ENCODE measurements at places on chromosomes 4 and X. TPM values are rescaled to one million over a fixed set of nuclear protein-coding genes. Genes with fewer than 3 reads are reported as not detected.

DNA sequence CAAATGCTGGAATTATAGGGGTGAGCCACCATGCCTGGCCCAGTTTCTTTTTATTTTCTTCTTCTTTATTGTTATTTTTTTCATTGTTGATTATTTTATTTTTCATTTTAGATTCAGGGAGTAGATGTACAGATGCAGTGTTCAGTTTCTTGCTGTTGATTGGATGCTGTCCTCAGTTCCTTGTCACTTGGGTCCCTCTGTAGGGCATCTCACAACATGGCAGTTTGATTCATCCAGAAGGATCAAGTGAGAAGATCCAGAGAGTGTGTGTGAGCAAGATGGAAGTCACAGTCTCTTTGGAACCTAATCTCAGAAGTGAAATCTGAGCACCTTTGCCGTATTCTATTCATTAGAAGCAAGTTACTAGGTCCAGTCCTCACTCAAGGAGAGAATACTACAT, 20.9 kb downstream of the HMGB3 start:
- H3K4me3 ChIP-seq = no peak overlapping the region
- H3K36me3 ChIP-seq = no peaks in the 10 kb centered on the region
- no peak for DNase-seq
- no peak overlapping the region for H3K27ac ChIP-seq
- H3K27me3 ChIP-seq = no peaks in the 10 kb centered on the region
- no peaks in the 10 kb centered on the region for H3K4me1 ChIP-seq

DNA sequence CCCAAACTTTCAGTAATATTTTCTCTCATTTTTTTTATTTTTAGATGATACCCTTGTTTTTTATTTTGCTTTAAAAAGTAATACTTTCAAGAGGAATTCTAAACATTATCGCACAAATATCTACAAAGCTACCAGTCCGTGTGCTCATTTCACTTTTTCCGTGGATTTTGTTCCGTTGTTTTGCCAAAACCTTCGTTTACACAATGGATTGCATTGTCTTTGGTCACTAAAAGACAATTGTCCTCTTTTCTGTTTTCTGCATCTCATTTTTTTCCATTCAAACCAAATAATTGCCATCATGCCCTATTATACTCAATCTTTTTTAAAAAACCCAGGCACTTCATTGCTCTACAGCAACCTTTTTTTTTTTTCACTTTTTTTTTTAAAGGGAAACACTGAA, 214.9 kb downstream of the CXXC4 start:
- no peaks in the 10 kb centered on the region for H3K4me1 ChIP-seq
- H3K36me3 ChIP-seq = no peaks in the 10 kb centered on the region
- H3K27ac ChIP-seq = no peak overlapping the region
- DNase-seq = no peak

DNA sequence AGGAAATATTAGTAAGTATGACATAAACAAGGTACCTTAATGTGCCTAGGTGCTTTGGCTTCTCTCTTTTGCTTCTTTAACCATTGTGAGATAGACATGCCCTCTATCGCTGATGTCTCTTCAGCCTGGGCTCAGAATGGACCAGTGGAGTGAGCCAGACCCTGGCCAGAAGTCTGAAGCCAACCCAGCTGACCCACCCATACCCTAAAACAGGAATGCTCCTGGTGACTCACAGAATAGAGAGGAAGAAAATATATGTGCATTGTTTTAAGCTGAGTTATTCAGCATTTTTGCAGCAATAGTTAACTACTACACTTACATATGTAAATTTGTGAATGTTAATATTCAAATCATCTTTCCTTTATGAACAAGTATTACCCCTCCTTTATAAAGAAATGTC, 167.5 kb upstream of the PCDH10 start:
- no peak overlapping the region for H3K4me3 ChIP-seq
- no peaks in the 10 kb centered on the region for H3K4me1 ChIP-seq
- DNase-seq = no peak
- no peaks in the 10 kb centered on the region for H3K36me3 ChIP-seq

DNA sequence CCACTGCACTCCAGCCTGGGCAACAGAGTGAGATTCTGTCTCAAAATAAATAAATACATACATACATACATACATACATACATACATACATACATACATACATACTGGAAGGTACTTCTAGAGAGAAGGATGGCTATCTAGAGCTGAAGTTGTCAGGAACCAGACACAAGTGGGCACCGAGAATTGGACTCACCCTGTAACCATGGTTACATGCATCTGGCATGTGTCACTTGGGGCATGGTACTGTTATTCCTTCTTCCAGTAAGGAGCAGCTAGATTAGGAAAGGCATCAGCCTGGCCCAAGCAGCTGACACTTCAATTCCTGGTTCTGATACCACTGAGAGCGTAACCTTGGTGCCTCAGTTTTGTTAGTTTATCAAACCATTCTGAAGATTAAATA, 127.1 kb downstream of the SH3KBP1 start:
- no peaks in the 10 kb centered on the region for H3K4me1 ChIP-seq
- H3K27ac ChIP-seq = no peak overlapping the region
- no peak for DNase-seq
- no peaks in the 10 kb centered on the region for H3K36me3 ChIP-seq
- peaks cover 3% of the 10 kb centered on the region for H3K27me3 ChIP-seq

- no peaks in the 10 kb centered on the region for H3K36me3 ChIP-seq
- DNase-seq = no peak
- no peaks in the 10 kb centered on the region for H3K27me3 ChIP-seq
- no peak overlapping the region for H3K4me3 ChIP-seq
- H3K4me1 ChIP-seq = no peaks in the 10 kb centered on the region
These were observed 8.5 kb downstream of the COL25A1 start for GRCh38 chr4:109294006-109294405.

DNA sequence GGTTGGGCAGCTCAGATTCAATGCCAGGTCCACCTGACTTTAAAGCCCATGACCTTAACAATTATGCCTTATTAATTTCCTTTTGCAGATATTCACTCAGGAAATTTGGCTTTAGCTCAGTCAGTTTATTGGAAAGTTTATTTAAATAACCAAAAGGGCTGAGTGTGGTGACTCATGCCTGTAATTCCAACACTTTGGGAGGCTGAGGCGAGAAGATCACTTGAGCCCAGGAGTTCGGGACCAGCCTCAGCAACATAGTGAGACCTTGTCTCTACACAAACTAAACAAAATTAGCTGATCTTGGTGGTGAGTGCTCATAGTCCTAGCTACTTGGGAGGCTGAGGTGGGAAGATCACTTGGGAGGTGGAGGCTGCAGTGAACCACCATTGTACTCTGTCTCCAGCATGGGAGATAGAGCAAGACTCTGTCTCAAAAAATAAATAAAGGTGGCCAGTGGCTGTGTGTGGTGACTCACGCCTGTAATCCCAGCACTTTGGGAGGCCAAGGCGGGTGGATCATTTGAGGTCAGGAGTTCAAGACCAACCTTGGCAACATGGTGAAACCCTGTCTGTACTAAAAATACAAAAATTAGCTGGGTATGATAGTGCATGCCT, 43.3 kb downstream of the RHOH start:
- no peak overlapping the region for H3K27ac ChIP-seq
- no peaks in the 10 kb centered on the region for H3K4me1 ChIP-seq
- no peaks in the 10 kb centered on the region for H3K27me3 ChIP-seq
- no peaks in the 10 kb centered on the region for H3K36me3 ChIP-seq
- no peak for DNase-seq

- no peaks in the 10 kb centered on the region for H3K27me3 ChIP-seq
- no peaks in the 10 kb centered on the region for H3K36me3 ChIP-seq
- H3K27ac ChIP-seq = no peak overlapping the region
- H3K4me1 ChIP-seq = no peaks in the 10 kb centered on the region
- no peak overlapping the region for H3K4me3 ChIP-seq
These were observed 15.6 kb upstream of the ADH4 start for GRCh38 chr4:99159699-99160098.

DNA sequence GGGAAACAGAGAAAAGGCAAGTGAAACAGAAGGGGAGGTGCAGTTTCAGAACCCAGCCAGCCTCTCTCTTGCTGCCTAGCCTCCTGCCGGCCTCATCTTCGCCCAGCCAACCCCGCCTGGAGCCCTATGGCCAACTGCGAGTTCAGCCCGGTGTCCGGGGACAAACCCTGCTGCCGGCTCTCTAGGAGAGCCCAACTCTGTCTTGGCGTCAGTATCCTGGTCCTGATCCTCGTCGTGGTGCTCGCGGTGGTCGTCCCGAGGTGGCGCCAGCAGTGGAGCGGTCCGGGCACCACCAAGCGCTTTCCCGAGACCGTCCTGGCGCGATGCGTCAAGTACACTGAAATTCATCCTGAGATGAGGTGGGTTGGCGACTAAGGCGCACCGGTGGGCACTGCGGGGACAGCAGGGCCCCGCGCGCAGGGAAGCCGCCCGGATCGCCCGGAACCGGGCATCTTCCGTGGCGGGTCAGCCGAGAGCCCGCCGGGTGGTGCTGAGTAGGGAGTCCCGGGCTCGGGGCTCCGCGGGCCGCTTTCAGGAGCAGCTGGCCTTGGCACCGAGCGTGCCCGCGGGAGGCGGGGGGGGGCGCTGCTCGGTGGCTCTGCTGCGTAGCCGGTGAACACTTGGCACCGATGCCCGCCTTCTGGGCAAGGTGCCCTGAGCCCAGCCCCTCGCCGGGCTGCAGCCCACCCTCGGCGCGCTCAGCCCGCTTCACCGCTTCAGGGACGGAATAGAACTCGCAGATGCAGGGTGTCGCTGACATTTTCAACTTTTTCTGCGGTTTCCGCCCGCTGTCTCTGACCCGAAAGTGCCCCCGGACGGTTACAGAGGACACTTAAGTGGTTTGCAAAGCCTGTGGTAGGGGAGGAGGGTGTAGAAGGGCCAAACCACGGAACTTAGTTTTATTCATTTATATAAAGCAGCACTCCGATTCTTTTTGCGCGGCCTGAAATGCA, at the start of gene CD38:
CD38 (plus strand) TSS at position 40 of the 953 bp plus-strand sequence; CDS start at position 127, 87 bp downstream.
- no peaks in the 10 kb centered on the region for H3K36me3 ChIP-seq
- H3K27me3 ChIP-seq = peaks cover 2% of the 10 kb centered on the region
- peaks cover 10% of the 10 kb centered on the region for H3K4me1 ChIP-seq

- H3K4me1 ChIP-seq = peaks cover 15% of the 10 kb centered on the region
- H3K36me3 ChIP-seq = no peaks in the 10 kb centered on the region
- H3K4me3 ChIP-seq = no peak overlapping the region
- no peak for DNase-seq
These were observed 7.6 kb upstream of the HTRA3 start for GRCh38 chr4:8261851-8262535.

- no peak overlapping the region for H3K27ac ChIP-seq
- H3K27me3 ChIP-seq = no peaks in the 10 kb centered on the region
- no peak for DNase-seq
- no peaks in the 10 kb centered on the region for H3K4me1 ChIP-seq
- no peaks in the 10 kb centered on the region for H3K36me3 ChIP-seq
These were observed 200.0 kb downstream of the TBCK start for GRCh38 chr4:106116025-106116424.

DNA sequence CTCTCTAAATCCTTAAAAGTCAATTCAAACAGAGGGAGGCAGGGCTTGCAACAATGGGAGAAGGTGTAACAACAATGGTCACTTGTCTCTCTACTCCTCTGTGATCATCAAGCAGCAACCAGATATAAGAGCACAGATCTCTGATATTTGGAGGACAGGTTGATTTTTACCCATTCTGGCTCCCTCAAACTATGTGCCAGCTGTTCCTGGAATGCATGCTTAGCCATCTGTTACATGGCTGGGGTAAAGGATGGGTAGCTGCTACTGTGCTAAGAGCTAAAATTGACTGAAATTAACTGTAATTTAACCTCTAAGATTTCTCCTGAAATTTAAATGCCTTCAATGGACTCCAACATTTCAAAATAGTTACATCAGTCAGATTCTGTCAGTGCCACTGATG, 1459.9 kb downstream of the PCDH7 start:
- no peak for DNase-seq
- H3K27ac ChIP-seq = no peak overlapping the region
- H3K4me3 ChIP-seq = no peak overlapping the region
- no peaks in the 10 kb centered on the region for H3K4me1 ChIP-seq

DNA sequence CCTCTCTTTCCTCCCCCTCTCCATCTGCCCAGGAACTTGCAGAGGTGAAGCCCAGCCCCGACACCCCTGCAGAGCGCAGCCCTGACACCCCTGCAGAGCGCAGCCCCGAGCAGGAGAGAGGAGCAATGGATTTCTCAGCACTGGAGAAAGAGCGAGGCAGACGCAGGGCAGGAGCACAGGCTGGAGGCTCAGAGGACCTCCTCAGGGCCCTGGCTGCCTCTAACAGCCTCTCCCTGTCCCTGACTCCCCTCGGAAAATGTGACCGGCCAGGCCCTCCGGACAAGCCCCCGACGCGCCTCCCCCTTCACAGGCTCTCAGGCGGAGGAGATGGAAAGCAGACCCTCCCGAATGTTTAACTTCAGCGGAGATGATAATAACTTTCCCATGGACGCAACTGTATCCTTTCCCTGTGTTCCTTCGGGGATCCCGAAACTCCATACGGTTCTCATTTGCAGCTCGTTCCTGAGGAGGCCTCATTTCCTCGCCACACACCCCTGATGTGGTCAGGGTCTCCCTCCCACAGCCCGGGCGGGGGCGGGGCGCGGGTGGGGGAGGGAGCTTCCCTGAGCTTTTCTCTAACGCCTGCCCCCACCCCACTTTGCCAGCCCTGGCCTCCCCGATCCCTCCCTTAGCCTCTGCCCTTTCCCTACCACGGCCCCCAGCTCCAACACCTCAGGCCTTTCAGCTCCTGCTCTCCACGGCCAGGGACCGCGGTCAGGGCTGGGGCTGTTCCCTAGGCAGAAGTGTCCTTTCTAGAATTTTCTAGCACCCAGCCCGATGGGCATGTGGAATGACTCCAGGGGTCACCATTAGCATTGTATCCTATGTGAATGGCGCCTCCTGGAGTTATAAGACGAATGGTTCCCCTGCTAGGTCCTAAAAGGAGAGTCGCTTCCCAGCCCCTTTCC, 201.1 kb upstream of the BCOR start:
- H3K27me3 ChIP-seq = peaks cover 12% of the 10 kb centered on the region
- no peaks in the 10 kb centered on the region for H3K36me3 ChIP-seq
- peaks cover 9% of the 10 kb centered on the region for H3K4me1 ChIP-seq

Gene ETDA
- not detected for total RNA-seq

Gene IKBKG
- total RNA-seq = 16.6 TPM

Gene PDLIM3
- total RNA-seq = 56.9 TPM

Gene SERTM2
- 5.1 TPM for total RNA-seq

Gene FSTL5
- total RNA-seq = 83.4 TPM

Gene SPANXN3
- not detected for total RNA-seq

Gene CLNK
- 0.10 TPM for total RNA-seq
